ENCODE measurements at places on chromosomes 1 and 21. TPM values are rescaled to one million over a fixed set of nuclear protein-coding genes. Genes with fewer than 3 reads are reported as not detected.

- no peak for DNase-seq
Measured at GRCh38 chr1:170548497-170548896, 16.5 kb downstream of the GORAB start.

Gene TRIM67
- 1.0 TPM for total RNA-seq

Gene OR2T35
- not detected for total RNA-seq

GRCh38 chr1:228897901-228898300 lies 162.6 kb downstream of the RHOU start:
- no peak for DNase-seq

GRCh38 chr1:53197291-53198200 lies 922 bp downstream of the CPT2 start:
- DNase-seq = no peak

Gene IL6R
- total RNA-seq = 10.3 TPM

Gene FAM167B
- total RNA-seq = 1.1 TPM

DNA sequence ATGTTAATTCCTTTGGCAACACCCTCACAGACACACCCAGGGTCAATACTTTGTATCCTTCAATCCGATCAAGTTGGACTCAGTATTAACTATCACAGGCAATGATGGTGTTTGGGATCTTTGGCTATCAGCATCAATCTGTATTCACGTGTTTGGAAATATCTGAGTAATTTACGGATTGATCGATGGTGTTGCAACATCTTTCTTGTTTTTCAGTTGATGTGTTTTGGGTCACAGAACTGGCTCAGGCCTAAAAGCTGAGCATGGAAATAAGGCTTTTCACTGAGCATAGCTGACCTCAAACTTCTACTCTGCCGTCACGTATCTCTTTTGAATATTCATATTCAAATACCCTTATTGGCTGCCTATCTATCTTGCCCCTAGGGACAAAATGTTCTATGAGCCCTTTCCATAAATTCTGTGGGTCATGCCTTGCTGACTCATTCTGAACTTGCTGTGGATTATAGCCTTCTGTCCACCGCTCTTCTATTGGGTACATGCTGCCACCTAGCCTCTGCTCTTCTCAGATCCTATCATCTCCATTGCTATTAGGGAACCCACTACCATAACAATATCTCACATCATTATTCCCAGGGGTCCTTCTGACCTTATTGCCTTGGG lies 156.0 kb downstream of the PDE4B start:
- no peak for DNase-seq

DNA sequence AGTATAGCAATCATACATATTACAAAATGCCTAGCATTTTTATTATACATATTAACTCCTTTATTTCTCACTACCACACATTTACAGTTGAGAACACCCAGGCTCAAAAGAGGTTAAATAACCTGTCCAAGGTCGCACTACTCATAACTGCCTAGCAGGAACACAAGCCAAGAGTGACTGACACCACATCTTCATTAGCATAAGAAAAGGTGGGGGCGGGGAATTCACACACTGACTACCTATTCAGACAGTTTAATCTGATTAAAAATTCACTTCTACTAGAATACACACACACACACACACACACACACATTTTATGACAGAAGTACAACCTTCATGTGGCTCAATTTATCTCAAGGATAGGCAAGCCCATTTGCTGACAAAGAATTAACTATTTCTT lies 77.8 kb upstream of the CACHD1 start:
- DNase-seq = no peak

Gene KRTAP13-1
- total RNA-seq = not detected

- peak; percentile 13 for DNase-seq
Measured at GRCh38 chr1:228008391-228009115, 1.8 kb downstream of the WNT3A start.

GRCh38 chr1:27070390-27071048 lies 57.9 kb upstream of the TENT5B start:
- DNase-seq = no peak

DNA sequence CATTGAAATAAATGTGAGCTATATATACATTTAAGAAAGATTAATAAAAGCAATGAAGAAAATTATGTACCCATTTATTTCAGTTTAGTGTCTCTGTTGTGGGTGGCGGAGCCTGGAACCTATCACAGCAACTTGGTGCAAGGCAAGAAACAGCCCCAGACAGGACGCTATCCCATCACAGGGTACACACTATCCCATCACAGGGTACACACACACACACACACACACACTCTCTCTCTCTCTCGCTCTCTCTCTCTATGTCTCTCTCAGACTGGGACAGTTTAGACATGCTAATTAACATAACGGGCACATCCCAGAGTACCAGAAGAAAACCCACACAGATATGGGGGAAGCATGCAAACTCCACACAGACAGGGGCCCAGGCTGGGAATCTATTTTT lies 6.5 kb upstream of the IL6R start:
- DNase-seq = no peak

DNA sequence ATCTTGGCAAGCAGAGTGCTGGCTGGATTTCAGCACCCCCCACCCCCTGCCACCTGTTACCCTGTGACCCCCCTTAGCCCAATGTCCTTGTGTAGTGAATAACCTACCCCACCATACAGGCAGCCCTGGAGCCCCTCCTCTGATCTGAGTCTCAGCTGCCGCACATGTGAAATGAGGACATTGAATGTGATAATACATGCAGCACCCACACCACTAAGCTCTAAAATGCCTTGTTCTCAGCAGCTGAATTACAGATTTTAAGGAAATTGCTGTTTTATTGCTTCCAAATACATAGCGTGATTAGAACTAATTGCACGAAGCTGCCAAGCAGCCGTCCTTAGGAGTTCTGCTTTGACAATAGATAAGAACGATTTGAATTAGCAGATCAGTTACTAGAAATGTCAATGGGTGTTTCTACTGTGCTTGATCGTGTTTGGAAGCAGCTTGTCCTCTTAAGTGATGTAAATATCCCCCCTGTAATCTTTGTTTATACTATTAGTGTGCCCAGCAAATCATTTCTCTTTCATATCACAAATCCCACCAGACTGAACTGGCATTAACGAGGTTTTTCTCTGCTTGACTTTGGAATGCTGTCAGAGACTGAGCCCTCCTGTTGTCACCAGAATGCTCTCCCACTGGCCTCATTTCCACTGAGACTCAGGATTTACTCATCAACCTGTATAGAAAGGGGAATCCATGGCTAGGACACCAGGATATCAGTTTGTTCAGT lies 4.9 kb downstream of the SLAMF8 start:
- no peak for DNase-seq

DNA sequence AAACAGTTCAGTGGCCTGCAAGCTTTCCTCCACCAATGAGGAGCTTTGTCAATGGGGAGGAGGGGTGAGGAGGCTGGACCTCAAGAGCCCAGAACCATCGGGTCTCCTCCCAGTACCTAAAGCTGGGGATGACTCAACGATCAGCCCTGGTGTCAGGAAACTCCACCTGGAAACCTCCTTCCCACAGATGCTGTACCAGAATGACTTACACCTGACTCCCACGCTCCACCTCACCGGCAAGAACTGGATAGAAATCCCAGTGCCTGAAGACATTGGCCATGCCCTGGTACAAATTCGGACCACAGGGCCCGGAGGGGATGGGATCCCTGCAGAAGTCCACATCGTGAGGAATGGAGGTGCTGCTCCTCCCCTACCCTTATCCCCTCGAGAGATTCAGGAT lies 11.4 kb downstream of the TMEM81 start:
- DNase-seq = no peak

- DNase-seq = no peak
Measured at GRCh38 chr1:238690415-238690814, 696.0 kb upstream of the CHRM3 start.

- DNase-seq = no peak
Measured at GRCh38 chr1:93076268-93076667, 2.8 kb upstream of the MTF2 start.

- DNase-seq = no peak
Measured at GRCh38 chr1:21292984-21293536, 2.8 kb upstream of the ECE1 start.

Gene ASAP3
- 29.6 TPM for total RNA-seq

Gene PIGC
- 19.9 TPM for total RNA-seq
